ENCODE measurements at places on chromosomes 7 and 10.

- DNase-seq = no peak
Measured at GRCh38 chr10:99598011-99598410, 22.2 kb downstream of the SLC25A28 start.

- no peak for DNase-seq
Measured at GRCh38 chr10:21831986-21832820, 171.3 kb downstream of the DNAJC1 start.

- no peak for DNase-seq
Measured at GRCh38 chr10:12438919-12439692, 89.8 kb downstream of the CAMK1D start.

DNA sequence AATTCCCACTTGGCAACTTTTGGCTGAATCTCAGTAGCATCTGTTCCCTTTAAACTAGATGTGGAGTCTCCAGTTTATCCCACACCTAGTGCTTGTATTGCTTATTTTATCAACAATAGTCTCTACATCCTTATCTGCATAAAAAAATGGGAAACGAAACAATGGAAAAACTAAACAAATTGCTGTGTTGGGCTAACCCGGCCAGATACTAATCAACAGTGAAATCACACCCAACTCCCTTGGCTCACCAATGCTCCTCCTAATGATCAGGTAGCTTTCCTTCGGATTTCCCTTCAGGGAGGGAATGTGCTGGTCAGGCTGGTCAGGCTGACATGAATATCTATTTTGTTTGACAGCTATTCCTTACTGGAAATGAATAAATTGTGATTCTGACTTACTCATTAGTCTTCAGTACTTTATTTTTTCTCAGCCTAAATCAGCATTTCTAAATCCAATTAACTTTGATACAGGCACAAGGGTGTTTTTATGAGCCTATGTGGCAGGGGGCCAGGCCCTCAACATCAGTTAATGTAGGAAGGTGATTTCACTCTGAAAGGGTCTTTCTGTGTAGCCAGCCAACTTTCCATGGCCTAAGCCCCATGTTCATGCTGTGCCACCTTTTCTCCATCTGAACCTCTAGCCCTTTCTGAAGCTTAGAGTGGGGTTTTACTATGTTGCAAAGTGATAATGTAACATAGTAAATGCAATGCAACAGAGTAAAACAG is 170.5 kb upstream of the NPSR1 start:
- no peak for DNase-seq

GRCh38 chr7:29035044-29035740 is 77.1 kb upstream of the TRIL start:
- DNase-seq = peak; percentile 1

DNA sequence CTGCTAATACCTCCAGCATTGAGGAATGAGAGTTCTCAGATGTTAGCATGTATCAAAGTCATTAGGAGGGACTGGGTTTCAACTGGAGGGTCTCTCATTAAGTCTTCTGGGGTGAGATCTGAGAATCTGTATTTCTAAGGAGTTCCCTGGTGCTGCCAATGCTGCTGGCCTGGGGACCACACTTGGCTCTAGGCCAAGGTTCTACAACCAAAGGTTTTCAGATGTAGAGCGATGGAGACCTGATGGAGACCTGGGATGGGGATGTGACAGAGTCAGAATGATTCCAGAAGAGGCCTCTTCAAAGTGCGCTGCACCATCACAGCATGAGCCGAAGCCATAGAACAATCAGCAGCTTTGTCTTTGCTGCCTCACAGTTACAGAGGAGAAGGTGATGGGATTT is 27.2 kb downstream of the ST8SIA6 start:
- DNase-seq = no peak

GRCh38 chr7:135990258-135990657 is 13.1 kb upstream of the MTPN start:
- DNase-seq = no peak

- DNase-seq = no peak
Measured at GRCh38 chr10:132451506-132452215, 54.7 kb downstream of the PWWP2B start.

GRCh38 chr10:127267442-127267841 is 71.1 kb upstream of the INSYN2A start:
- no peak for DNase-seq

DNA sequence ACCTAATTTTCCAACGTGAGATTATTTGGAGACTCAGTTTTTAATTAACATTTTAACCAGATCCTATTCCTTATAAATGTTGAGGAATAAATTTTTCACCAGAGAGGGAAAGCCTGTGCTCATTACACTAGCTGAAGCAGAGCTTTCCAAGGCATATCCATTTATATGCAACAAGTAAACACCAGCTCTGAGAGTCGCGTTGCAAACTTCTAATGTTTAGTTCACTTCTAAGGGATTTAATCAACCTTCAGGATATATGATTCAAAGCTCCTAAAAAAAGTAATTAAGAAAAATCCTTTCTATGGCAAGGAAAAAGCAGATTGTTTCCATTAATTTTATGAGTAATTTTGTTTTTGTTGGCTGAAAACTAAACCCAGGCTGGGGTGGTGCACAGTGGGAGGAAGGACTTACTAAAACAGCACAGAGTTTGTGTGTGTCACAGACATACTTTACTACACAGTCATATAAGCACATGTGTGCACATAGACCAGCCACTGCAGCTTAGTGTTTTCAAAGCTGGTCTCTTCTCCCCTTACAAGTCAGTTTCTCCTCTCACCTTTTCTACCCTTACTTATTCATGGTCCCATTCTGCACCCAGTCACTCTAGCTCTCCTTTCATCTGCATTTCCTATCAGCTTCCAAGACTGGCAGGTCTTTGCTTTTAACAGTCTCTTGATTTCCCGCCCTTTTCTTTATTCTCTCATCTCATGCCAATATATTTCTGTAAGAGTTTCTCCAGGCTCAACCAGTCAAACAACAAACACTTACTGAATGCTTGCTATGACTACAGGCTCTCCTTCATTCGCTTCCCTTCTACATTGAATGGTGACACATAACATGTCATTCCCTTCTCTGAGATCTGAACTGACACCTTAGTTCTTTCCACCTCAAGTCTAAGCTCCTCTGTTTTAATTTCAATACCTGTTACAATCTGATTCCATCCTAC is 81.1 kb upstream of the FZD1 start:
- DNase-seq = no peak

- DNase-seq = no peak
Measured at GRCh38 chr7:15433151-15433550, 128.7 kb downstream of the AGMO start.

GRCh38 chr7:10343108-10343507 is 630.6 kb upstream of the PHF14 start:
- no peak for DNase-seq

GRCh38 chr7:91098566-91098965 is 165.7 kb upstream of the FZD1 start:
- DNase-seq = no peak

DNA sequence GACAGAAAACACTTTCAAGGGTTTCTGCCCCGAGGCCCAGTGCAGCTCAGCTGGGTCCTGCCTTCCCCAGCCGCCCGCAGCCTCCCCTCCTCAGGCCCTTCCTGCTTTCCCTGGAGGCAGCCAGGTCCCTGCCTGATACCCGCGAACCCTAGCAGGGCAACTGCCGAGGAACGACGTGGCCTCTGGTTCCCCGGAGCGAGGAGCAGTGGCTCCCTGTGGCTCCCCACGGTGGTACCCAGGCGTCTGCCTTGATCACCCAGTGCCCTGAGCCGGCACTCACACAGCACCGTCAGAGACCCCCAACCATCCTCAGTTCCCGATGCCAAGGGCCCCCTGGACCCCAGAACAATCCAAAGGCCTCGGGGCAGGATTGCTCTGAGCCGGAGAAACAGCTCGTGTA is 58.3 kb downstream of the CFAP46 start:
- no peak for DNase-seq

DNA sequence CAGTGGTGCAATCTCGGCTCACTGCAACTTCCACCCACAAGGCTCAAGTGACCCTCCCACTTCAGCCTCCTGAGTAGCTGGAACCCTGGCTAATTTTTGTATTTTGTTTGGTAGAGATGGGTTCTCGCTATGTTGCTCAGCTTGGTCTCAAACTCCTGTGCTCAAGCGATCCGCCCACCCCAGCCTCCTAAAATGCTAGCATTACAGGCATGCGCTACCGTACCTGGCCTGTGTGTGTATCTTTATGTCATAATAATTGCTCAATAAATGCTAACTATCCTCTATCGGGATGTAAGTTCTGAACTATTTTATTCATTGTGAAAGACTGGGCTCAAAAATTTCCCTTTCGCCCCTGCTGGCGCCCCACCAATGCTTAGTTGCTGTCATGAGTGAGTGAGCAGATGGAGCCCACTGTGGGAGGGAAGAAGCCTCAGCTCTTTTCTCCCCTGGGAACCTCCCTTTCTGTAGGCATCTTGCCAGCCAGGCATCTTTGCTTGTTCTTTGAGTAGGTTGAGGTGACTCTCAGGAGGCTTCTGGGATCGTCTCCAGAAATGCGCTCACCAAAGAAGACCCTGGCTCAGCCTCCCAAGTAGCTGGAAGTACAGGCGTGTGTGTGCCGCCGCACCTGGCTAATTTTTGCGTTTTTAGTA is 38.3 kb downstream of the CAMK1D start:
- DNase-seq = no peak

DNA sequence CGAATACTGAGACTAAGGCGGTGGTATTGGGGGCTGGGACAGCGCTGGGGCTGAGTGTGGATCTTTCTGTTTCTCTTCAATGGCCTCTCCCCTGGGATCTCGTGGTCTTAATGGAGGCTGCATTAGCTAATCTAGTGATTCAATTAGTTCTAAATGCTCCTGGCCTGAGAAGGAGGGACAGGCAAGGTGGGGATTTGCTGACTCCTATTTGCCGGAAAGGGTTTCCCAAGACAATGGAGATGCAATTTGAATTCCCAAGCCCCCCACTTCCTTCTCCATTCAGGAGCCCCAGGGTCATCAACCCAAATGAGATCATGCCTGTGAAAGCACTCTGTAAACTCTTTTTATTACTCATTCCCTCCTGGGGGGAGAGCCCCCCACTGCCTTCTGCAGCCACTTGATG is 111.7 kb upstream of the PLXNA4 start:
- no peak for DNase-seq

GRCh38 chr10:122854648-122855047 is 9.0 kb upstream of the CUZD1 start:
- DNase-seq = no peak

- DNase-seq = no peak
Measured at GRCh38 chr7:93231259-93231658, 907 bp upstream of the VPS50 start.

DNA sequence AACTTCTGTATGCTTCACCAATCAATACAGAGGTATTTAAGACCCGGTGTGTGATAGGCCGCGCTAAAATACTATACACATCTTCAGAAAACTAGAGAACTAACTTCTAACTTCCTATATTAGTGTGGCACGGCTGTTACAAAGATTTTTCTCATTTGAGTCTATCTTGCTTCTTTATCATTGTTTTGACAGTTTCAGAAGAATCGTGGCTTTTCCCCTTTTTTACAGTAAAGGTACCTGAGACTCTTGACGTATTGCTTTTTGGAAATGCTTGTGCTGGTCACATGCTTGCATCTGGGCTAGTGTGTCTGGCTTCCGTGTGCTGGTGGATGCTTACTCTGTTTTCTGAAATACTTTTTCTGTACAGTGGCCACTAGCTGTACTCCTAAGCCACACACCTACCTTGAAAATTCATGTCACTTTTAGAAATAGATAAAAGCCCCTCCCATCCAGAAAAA is 12.7 kb downstream of the IKZF1 start:
- DNase-seq = no peak

- DNase-seq = no peak
Measured at GRCh38 chr10:70756700-70757360, 28.3 kb downstream of the TBATA start.

- DNase-seq = no peak
Measured at GRCh38 chr10:59847326-59847725, 59.0 kb downstream of the CCDC6 start.

GRCh38 chr7:134029-134428 is 58.3 kb upstream of the FAM20C start:
- DNase-seq = no peak

DNA sequence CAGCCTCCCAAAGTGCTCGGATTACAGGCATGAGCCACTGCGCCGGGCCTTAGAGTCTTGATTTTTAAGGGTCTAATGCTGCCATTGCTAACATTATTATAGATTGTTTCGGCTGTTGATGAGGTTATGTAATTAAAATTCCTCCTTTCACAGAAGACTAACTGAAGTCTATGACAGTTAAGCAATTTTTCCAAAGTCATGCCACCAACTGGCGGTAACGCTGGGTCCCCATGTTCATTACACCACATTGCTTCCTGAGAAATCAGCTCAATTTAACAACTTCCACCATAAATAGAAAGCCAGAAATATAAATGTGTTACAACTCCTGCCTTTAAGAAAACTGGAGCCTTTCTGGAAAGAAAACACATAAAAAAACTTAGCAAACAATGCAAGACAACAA is 3.5 kb downstream of the ERLIN1 start:
- DNase-seq = no peak

DNA sequence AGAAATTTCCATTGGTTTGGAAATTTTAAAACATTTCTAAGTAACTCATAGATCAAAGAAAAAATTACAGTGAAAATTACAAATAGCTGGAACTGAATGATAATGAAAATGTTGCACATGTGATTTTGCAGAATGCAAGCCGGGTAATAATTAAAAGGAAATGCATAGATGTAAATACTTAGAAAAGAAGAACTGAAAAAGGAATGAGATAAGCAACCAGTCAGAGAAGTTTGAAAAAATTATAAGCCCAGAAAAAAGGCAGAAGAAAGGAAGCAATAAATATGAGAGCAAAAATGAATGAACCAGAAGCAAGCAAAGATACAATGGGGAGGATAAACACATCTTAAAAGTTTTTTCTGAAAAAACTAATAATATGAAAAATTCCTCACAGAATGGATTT is 3.2 kb upstream of the TMEM273 start:
- no peak for DNase-seq

- no peak for DNase-seq
Measured at GRCh38 chr10:102242118-102242485, 790 bp upstream of the PITX3 start.

GRCh38 chr10:80498078-80498832 is 39.4 kb upstream of the SH2D4B start:
- no peak for DNase-seq
